ENCODE measurements at places on chromosomes 2 and 18. TPM values are rescaled to one million over a fixed set of nuclear protein-coding genes. Genes with fewer than 3 reads are reported as not detected.

DNA sequence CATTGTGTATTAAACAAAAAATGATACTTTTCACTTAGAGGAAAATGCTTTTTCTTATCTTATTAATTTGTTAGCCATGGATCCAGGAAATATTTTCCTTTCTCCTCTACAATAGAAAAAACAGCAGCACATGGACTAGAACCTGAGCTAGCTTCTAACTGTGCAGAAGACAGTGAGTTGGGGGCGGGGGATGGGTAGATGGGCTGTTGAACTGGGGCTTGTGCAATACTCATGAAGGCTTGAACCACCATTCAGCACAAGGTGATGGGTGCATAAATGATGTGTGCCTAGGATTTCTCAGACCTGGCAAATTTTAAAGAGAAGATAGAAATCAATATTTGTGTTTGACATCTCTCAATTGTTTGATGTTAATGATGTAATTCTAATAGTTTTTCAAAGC is 42.0 kb downstream of the COL5A2 start:
- no peak for DNase-seq

DNA sequence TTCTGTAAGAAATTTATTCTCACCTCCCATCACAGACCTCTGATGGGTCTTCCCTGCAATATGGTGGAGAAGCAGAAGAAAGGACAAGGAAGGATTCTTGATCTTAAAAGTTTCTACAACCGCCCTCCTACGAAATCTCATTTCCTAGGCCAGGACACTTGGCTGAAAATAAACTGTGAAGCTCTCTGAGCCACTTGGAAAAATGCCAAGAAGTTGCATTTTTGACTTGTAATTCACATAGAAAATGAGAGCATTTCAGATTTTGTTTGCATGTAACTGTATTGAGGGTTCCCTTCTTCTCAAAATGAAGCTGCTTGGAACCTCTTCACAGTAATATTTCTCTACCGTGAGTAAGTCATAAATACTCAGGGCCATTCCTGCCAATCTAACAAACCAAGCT is 458.3 kb upstream of the SLC14A2 start:
- no peak for DNase-seq

DNA sequence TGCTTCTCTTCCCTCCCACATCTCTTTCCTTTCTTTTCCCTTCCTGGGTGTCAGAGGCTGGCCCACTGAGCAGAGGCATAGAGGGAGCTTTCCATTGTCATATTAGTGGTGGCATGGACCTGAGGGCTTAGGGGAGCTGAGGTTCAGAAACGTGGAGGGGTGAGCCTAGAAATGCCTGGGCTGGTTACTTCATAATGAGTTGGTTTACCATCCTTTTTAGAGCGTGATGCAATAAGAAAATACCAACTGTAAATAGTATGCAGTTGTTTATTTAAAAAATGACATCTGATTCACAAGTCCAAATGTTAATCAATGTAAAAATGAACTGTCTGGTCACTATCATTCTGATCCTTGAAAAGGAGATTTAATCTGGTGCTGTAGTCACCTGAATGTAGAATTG is 46.3 kb downstream of the MYO1B start:
- DNase-seq = no peak

Gene NRBP1
- 138 TPM for polyA plus RNA-seq

GRCh38 chr18:13202571-13202970 is 16.0 kb upstream of the LDLRAD4 start:
- no peak for DNase-seq

- DNase-seq = no peak
These were observed 844.6 kb upstream of the ID2 start for GRCh38 chr2:7837237-7837760.

Gene SLC8A1
- 0.28 TPM for polyA plus RNA-seq

GRCh38 chr2:9251154-9252001 is 44.8 kb downstream of the ASAP2 start:
- peak; percentile 71 for DNase-seq

- DNase-seq = no peak
These were observed 72.5 kb downstream of the GNAL start for GRCh38 chr18:11761553-11761952.

DNA sequence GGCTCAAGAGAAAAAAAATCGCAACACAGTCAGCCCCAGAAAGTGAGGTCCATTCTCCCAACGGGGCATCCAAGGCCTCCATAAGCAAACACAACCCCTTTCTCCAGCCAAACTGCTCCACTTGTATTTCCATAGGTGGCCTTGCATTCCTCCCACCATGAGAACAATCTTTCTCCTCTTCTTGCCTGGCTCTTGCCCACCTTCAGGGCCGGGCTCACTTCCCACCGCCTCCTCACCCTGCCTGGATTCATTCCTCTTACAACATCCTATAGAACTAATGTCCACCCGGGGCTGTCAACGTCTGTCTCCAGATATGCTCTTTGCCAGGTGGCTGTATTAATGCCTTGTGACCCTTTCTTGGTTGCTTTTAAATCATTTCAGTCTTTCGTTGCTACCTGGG is 124.5 kb downstream of the SMAD7 start:
- DNase-seq = no peak

Gene MROH2A
- polyA plus RNA-seq = 0.04 TPM

Gene CIB4
- polyA plus RNA-seq = 0.30 TPM

DNA sequence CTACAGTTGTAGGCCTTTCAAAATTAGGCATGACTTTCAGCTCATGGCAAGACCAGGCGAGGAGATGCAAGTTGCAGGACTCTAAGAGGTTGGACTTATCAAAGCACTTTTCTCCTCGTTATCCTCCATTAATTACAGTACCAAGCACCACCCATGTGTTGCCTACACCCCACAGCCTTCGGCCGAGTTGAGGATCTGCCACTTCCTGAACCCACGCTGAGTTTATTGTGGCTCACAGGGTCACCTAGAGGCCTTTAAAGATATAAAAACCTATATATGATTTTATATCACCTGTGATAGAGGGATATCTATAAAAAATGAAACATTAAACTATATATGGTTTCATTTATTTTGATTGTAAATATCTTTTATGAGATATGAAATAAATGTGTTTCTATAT is 2.6 kb downstream of the UGT1A10 start:
- no peak for DNase-seq

- peak; percentile 44 for DNase-seq
These were observed at the start of gene OTOF for GRCh38 chr2:26477911-26478253. Gene OTOF (minus strand): TSS chr2:26478124.

Gene KIF3C
- polyA plus RNA-seq = 80.8 TPM

Gene CRYGD
- polyA plus RNA-seq = not detected

Gene TCF23
- polyA plus RNA-seq = not detected

DNA sequence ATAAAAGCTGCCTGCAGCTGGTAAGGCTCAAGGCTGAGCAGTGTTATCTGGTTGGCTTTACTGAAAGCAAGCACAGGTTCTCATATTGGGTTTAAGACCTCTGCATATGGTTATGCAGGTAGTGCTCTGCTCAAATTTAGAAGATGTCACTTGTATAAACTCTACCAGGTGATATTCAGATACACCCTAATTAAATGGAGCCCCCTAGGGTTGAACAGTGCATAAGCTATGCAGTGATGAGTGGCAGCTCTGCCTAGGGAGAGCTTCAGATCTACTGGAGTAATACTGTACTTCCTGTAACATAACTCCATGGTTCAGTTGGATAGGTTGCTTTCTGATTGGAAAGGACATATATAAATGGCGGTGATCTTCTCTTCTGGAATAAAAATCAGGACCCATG is 222.7 kb downstream of the CYRIA start:
- DNase-seq = no peak

GRCh38 chr2:221818616-221819320 is 246.7 kb upstream of the EPHA4 start:
- no peak for DNase-seq

Gene CYS1
- polyA plus RNA-seq = 1.2 TPM

DNA sequence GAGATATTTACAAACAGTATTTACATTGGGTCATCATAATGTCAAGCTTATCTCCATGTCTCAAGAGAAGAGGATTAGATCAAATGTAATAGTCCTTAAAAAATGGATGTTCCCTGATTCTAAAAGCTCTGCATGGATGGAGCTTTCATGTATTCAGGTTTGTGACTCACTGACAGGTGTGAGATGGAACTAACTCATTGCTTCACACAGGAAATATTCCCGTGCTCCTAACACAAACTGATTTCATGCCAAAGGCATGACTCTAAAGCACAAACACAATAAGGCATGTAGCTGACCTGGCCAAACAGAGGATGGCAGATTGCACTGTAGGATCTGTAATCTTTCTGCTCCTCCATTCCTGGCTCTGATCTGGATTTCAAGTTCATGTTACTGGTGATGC is 110.0 kb downstream of the ALK start:
- no peak for DNase-seq

DNA sequence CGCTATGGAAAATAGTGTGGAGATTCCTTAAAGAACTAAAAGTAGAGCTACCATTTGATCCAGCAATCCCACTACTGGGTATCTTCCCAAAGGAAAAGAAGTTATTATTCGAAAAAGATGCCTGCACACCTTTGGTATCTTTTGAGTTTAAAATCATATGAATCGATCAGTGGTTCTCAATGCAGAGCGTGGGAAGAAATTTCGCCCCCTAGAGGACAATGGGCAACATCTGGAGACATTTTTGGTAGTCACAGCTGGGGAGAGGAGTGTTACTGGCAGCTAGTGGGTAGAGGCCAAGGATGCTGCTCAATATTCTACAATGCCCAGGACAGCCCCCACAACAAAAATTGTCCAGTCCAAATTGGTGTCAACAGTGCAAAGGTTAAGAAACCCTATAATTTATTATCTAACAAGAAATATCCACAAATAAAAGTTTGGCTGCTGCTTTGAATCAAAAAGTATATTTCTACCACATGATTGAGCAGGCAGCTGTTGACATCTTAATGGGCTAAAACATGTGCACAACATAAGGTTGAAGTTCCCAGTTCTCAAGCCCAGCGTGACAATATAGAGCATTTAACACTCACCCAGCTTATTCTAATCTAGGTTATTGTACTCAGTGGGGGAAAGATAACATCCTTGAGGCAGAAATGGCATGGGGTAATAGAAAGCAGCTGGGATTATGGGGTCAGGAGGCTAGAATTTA is 425.7 kb downstream of the LRATD1 start:
- no peak for DNase-seq

DNA sequence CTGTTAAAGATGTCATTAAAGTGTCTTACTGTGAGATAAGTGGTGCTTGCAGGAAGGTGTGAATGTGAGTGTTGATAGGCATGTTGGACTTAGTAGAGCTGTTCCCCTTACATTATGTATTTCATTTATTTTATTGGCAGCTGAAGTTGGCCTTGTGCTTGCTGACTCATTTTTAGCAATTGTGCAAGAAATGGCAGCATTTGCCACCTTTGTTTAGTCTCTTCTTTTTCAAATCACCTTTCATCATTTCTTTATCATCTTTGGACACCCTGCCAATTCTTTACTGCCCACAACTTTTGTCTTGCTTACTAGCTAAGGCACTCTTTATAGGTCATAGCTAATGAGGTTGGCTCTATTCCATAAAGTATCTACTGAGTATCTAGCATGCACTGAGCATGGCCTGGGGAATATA is 130.3 kb upstream of the LYPD6 start:
- DNase-seq = no peak

GRCh38 chr2:105541189-105542050 is 142.6 kb upstream of the FHL2 start:
- no peak for DNase-seq

DNA sequence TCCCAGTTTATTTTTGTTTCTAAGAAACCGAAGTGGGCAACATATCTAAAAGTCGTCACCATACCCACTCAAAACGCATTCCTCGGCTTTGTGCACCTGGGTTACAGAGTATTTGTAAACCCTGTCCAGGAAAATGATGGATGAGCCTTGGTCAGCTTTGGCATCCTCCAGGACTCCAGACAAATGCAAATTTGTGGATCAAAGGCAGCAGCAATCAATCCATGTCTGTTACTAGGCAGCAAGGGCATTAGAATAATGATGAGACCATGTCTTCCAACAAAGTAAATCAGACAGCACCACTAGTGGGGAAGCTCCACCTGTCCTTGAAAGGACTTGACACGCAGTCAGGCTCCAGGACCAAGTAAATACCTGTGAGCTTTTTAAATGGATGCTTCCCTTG is 672.6 kb upstream of the GYPC start:
- no peak for DNase-seq

DNA sequence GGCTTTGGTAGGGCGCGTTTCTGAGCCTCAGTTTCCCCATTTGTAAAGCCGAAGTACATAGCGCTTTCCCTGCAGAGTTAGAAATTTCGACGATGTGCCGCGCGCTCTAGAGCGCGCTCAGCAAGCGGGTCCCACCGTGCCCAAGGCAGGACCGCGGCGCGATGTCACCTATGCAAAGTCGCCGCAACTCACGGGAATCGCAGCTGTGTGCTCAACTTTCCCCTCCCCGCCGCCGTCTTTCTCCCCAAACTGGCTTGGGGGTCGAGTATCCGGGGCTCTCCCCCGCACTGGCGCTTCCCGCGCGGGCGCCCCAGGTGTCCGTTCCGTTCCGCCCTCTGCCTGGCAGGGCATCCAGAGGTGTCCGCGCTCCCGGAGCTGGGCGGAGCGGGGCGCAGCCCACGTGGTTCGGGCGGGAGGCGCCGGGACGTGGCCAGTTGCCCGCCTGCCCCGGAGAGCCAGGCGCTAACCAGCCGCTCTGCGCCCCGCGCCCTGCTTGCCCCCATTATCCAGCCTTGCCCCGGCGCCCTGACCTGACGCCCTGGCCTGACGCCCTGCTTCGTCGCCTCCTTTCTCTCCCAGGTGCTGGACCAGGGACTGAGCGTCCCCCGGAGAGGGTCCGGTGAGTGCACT is at the start of gene MLPH:
MLPH (plus strand) TSS at position 433 of the 630 bp plus-strand sequence. CDS start 6,176 bp downstream, outside the sequence.
- DNase-seq = peak; percentile 78

DNA sequence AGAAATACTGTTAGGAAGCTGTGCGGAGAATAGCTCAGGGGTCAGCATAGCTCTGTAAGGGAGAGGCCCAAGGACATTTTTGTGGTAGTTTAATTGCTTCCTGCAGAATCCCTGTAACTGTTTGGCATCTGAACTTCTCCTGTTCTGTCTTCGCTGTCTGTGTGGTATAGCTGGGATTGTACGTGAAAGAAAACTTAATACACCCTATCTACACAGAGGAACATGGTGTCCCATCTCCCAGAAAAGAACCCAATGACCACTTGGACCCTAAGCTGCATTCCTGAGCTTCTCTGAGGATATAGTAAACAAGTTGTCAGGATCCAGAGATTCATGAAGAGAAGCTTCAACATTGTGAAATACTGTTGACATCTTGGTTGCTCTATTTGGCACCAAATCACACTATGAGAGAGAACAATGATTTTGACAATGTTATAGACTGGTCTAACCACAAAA is 81.3 kb downstream of the CDC42EP3 start:
- DNase-seq = no peak

GRCh38 chr2:142484111-142484510 is 353.3 kb upstream of the LRP1B start:
- no peak for DNase-seq

- no peak for DNase-seq
These were observed 34.4 kb upstream of the SH3BP4 start for GRCh38 chr2:234917211-234917975.

Gene TET3
- polyA plus RNA-seq = 4.5 TPM

Data from A549 (cell line).